ENCODE measurements at places on chromosomes 13 and 19.

GRCh38 chr19:34600366-34600765, 76.6 kb downstream of the SCGB2B2 start:
- DNase-seq: no peak
- no peaks in the 10 kb centered on the region for H3K36me3 ChIP-seq
- H3K4me1 ChIP-seq: no peaks in the 10 kb centered on the region
- H3K27me3 ChIP-seq: no peaks in the 10 kb centered on the region

- no peak for DNase-seq
- H3K27ac ChIP-seq: no peak overlapping the region
- H3K27me3 ChIP-seq: no peaks in the 10 kb centered on the region
- no peak overlapping the region for H3K4me3 ChIP-seq
- H3K36me3 ChIP-seq: no peaks in the 10 kb centered on the region
These were observed 533.0 kb downstream of the MYO16 start for GRCh38 chr13:109162248-109163036.

DNA sequence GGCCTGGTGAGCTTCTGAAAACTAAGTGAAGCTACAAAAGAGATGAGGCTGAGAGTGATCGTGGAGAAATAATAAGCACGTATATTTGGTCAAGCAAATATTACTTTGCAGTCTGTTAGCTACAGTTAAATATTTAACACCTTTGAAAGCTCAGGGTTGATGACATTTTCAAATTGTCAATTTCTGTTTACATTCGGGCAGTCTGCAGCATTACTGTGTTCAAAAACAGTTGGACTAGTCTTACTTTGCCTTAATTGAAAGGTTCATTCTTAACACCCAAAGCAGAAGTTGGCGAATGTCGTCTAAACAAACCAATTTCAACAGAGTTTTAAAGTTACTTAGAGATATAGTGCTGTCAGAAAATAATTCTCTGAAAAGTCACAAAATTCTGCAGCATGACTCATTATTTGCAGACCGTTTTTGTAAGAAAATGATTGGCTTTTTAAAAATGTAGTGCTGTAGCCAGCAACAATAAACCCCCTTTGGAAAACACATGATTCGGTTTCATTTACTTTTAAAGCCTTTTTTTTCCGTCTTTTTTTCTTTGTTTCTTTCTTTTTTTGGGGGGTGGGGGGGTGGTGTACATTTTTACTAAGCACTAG, 549.0 kb downstream of the GPC6 start:
- no peaks in the 10 kb centered on the region for H3K4me1 ChIP-seq
- H3K27me3 ChIP-seq: no peaks in the 10 kb centered on the region
- no peak for DNase-seq

- peaks cover 7% of the 10 kb centered on the region for H3K4me1 ChIP-seq
- no peak overlapping the region for H3K27ac ChIP-seq
- no peaks in the 10 kb centered on the region for H3K27me3 ChIP-seq
- no peak overlapping the region for H3K4me3 ChIP-seq
- no peaks in the 10 kb centered on the region for H3K36me3 ChIP-seq
These were observed 10.7 kb downstream of the PTGIR start for GRCh38 chr19:46614114-46614722.

DNA sequence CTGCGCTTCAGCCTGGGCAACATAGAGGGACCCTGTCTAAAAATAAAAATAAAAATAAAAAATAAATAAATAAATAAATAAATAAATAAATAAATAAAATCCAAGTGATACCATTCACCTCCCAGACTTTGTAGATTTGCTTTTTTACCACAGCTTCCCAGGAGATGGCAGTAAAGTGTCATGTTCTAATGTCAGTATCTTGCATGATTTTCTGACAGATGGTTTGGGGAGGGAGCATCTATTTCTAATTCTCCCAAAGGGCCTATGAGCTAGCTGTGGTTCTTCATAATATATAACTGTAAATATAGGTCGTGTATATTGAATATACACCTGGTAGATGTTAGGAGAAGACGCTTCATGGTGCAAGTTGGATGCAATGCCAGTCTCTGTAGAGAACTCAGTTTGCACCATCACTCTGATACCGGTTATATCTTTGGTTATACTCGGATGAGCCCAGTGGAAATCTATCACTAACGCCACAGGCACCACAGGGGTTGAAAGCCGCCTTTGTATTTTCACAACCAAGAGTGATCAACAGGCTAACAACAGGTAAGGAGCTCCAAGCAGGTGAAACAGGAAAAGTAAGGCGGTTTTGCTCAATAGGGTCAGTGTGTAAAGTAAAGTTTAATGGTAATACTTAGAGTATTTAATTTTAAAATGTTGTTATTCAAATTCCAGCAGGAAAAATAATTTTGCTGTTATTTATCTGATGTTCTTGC, 13.9 kb downstream of the APLP1 start:
- no peak overlapping the region for H3K4me3 ChIP-seq
- no peaks in the 10 kb centered on the region for H3K4me1 ChIP-seq
- no peak overlapping the region for H3K27ac ChIP-seq
- DNase-seq: no peak
- no peaks in the 10 kb centered on the region for H3K36me3 ChIP-seq
- H3K27me3 ChIP-seq: peaks cover 7% of the 10 kb centered on the region

GRCh38 chr19:49387936-49388372, at the start of gene KASH5:
Gene KASH5 (plus strand): TSS chr19:49388249. CDS start chr19:49390884, 2,635 bp downstream.
- H3K27ac ChIP-seq: no peak within 1 kb of the TSS
- no peaks in the 10 kb centered on the region for H3K36me3 ChIP-seq
- DNase-seq: peak; percentile 69
- no peaks in the 10 kb centered on the region for H3K27me3 ChIP-seq
- H3K4me1 ChIP-seq: no peaks in the 10 kb centered on the region

DNA sequence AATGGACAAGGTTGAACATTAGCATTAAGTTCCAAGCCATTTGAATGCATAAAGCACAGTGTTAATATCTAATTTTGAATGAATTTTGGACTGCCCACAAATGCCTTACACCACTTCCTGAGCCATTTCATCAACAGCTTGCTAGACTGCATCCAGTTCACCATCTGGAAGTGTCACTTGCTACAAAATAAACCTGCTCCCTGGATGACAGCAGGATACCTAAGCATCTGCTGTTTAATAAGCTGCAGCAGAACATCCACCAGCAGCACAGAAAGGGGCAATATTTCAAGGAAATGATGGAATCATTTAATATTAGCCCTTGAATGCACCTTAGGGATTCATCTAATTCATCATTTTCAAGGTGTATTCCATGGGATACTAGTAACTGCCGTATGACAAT, 76.6 kb upstream of the PCDH9 start:
- no peaks in the 10 kb centered on the region for H3K27me3 ChIP-seq
- DNase-seq: no peak
- H3K36me3 ChIP-seq: no peaks in the 10 kb centered on the region
- no peak overlapping the region for H3K4me3 ChIP-seq

- H3K27me3 ChIP-seq: no peaks in the 10 kb centered on the region
- H3K36me3 ChIP-seq: no peaks in the 10 kb centered on the region
- H3K27ac ChIP-seq: no peak overlapping the region
- no peak overlapping the region for H3K4me3 ChIP-seq
- DNase-seq: no peak
These were observed 535.0 kb downstream of the RFC3 start for GRCh38 chr13:34352958-34353357.

DNA sequence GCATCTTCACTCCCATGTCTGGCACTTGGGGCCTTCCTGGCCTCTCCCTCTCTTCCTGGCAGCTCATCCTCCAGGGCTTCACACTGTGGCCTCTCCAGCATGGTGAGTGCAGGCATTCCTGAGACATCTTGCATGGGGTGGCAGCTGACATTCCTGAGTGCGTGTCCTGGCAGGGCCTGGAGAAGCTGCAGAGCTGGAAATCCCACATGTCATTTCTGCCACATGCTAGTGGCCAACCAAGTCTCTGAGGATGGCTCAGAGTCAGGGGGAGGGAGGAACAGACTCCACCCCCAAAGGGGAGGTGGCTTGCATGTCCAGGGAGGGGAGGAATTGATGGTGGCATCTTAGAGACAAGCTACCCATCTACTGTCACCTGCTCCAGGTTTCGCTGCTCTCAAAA, 41.6 kb upstream of the AMER2 start:
- no peaks in the 10 kb centered on the region for H3K4me1 ChIP-seq
- H3K27ac ChIP-seq: no peak overlapping the region
- no peaks in the 10 kb centered on the region for H3K36me3 ChIP-seq
- no peak overlapping the region for H3K4me3 ChIP-seq
- H3K27me3 ChIP-seq: no peaks in the 10 kb centered on the region
- no peak for DNase-seq

- no peak overlapping the region for H3K27ac ChIP-seq
- H3K27me3 ChIP-seq: no peaks in the 10 kb centered on the region
- no peaks in the 10 kb centered on the region for H3K36me3 ChIP-seq
- no peak for DNase-seq
- H3K4me1 ChIP-seq: no peaks in the 10 kb centered on the region
These were observed 122.9 kb downstream of the RFC3 start for GRCh38 chr13:33940898-33941297.
